Mesendoderm (in vitro differentiated cells): ENCODE measurements at places on chromosomes 12 and 14.

DNA sequence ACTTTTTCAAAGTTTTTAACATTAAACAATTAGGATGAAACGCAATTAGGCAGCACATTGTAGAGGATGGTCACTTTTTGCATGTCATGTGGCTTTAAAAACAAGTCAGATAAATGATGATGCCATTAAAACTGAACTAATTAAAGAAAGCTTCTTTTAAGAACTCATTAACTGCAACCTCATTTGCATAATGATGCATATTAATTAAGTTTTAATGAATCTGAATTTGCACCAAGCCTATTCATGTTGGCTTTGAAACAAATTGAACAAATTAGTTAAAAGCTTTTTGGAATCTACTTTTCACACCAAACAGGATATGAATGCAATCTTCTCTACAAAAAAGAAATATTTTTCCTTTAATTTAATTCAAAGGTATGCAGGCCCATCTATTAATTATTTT is 499.0 kb downstream of the VRK1 start:
- no peak for DNase-seq

DNA sequence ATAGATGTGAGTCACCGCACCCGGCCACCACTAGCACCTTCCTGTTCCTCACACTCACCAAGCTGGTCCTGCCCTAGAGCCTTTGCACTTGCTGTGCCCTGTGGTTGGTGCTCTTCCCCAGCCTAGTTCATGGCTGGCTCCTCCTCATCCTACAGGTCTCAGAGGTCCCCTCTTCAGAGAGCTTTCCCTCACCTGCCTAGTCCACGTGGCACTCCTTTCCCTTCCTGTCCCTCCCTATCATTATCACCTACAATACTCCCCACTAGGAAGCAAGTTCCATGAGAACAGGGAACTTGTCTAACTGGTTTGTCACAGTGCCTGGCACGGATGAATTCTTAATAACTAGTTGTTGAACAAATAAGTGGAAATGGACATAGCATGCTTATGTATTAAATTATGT is 24.0 kb upstream of the TMED10 start:
- DNase-seq, result peak; percentile 77

DNA sequence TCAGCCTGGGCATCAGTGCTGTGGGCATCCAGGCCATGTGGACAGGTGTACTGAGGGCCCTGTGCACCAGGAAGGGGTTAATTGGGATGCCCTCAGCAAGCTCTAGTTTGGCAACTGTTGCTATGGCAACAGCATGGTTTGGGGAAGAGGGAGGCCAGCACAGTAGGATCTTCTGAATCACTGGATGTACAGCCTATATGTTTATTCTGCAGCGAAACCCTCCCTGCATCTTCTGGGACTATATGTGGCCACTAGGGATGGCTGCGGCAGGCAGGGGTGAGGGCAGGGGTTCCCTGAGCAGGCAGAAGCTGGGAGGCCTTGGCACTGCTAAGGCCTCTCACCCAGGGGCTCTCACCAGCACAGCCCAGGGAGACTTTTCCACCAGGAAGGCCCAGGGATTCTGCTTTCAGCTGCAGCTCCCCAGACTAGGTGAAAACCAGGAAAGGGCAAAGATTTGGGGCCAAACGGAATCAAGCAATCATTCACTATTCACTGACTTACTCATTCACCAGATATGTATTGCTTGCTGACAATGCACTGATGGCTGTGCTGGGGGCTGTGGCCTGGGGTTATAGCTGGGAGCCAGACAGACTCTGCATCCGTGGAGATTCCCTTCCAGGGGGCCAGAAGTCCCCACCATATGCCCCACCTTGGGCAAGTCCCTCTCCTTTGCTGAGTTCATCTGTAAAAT is 42.8 kb downstream of the IRF2BPL start:
- peak; percentile 85 for DNase-seq

GRCh38 chr12:130154276-130155070 is 7.8 kb upstream of the FZD10 start:
- DNase-seq, result no peak

GRCh38 chr14:82420871-82421270 is 887.2 kb upstream of the SEL1L start:
- no peak for DNase-seq

- peak; percentile 61 for DNase-seq
These were observed 18.0 kb downstream of the ACACB start for GRCh38 chr12:109134186-109134917.

DNA sequence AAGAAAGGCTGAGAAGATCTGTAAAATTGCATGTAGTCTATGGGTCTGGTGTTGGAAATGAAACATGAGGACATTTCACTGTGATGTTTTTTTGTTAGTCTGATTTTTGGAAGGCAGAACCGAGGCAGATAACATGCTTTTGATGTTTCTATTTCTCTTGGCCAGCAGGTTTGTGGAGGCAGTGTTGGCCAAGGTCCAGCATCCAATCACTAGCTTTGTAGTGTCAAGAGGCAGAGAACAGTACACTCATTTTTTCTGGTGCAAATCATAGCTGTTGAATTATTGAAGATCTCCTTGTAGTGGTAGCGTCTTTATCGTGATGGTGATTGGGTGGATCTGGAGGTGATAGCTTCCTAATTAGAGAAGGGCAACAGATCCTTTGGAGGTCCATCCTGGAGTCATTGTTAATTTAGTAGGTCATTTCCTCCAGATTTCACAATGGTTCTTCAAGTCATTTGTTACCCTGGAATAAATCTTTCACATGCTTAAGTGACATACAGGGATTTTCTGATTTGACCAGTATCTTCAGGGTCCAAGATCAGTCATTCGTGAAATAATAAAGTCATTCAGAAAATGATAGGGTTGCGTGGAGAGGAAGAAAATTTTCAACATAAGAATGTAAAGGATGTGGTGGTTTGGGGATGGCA is 252.4 kb upstream of the CPNE8 start:
- no peak for DNase-seq

GRCh38 chr12:92445253-92446082 is 257.3 kb upstream of the PLEKHG7 start:
- DNase-seq, result no peak

GRCh38 chr12:43937947-43938346 is 102.1 kb downstream of the TMEM117 start:
- DNase-seq, result peak; percentile 33

GRCh38 chr12:100266585-100266834 is 369 bp downstream of the DEPDC4 start:
- no peak for DNase-seq

- DNase-seq, result peak; percentile 45
These were observed 160.6 kb downstream of the KCNA5 start for GRCh38 chr12:5204271-5204670.

DNA sequence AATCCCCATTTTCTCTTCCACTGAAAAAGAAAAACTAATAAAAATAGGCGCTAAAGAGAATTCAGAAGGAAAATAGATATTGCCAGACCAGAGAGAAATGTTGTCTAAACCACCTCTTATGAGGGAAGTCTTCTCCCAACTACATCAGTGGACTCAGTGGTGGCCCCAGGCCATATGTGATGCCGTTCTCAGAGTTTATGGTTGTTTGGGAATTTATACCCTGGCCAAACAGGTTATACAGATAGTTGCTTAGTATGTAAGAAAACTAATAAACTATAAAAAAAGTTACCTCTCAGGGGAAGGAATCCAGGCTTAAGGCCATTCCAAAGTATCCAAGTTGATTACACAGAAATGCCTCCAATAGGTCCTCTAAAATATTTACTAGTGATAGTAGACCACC is 103.4 kb upstream of the RBM19 start:
- DNase-seq, result no peak

DNA sequence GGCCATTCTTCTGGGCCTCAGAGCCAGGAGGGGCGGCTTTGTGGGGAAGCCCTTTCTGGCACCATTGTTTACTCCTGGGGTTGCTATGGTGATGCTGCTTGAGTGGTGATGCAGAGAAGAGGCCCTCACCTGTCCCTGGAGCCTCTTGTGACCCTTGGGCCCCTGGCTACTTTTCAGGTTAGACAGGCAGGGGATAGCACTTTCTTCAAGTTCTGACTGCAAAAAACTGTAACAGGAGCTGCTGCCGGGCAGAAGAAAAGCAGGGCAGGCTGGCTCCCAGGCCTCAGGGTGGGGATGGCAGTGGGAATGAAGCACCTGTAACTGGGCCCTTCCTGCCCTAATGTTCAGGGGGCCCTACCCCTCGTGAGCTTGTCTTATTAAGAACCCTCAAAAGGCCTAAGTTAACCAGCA is at the start of gene TEX52:
TSS of gene TEX52 (minus strand) at position 19 of the 411 bp plus-strand sequence. CDS start at position 6, 13 bp downstream.
- DNase-seq, result peak; percentile 89

DNA sequence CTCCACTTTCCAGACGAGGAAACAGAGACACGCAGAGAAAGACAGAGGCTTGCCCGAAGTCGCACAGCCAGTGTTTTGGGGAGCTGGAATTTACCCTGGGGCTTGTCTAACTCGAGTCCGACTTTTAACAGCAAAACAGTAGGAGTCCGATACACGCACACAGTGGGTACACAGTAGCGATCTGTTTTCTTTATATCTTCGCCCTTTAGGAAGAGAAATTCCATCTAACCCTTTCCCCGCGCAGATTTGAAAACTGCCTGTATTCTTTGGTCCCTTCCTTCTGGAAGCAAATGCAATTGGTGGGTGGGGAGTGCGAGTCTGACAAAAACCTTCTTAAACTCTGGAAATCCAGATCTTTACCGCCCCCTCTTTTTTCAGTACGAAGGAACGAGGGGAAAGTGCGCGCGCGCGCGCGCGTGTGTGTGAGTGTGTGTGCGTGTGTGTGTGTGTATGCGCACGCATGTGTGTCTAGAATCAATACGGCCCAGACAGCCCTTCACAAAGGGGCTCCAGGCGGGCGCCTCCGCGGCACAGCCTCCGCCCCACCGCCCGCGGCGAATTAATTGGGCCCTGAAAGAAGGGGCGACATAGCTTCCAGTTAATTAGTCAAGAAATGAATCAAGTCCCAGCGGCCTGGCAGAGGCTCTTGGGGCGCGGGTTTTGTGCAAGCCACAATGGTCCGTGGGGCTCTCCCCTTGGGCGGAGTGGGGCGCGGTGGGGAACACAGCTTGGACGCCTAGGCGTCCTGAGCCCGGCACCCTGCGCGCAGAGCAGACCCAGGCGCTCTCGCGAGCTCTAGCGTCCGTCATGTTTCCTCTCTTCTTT is 14.0 kb upstream of the TBX3 start:
- peak; percentile 46 for DNase-seq

- no peak for DNase-seq
These were observed 17.4 kb upstream of the DNM1L start for GRCh38 chr12:32661706-32662105.

DNA sequence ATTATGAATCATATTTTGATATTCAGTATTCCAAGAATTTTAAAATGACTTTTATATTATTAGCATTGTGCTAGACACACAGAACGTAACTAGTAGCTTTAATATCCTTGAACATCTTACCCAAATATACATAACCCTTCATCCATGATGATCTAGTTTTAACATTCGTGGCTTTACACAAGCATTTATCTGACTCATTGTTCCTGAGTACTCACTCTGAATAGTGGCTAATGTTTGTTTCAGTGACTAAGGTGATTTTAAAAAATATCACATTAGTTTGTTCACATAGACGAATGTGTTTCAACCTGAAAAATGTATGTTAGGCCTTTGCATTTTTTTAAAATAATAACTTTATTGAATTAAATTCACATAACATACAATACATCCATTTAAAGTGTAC is 80.0 kb upstream of the PTPRQ start:
- DNase-seq, result no peak

- no peak for DNase-seq
These were observed 8.1 kb upstream of the CMAS start for GRCh38 chr12:22037947-22038346.

- DNase-seq, result no peak
These were observed 1.3 kb upstream of the SLC41A2 start for GRCh38 chr12:104959335-104959841.

DNA sequence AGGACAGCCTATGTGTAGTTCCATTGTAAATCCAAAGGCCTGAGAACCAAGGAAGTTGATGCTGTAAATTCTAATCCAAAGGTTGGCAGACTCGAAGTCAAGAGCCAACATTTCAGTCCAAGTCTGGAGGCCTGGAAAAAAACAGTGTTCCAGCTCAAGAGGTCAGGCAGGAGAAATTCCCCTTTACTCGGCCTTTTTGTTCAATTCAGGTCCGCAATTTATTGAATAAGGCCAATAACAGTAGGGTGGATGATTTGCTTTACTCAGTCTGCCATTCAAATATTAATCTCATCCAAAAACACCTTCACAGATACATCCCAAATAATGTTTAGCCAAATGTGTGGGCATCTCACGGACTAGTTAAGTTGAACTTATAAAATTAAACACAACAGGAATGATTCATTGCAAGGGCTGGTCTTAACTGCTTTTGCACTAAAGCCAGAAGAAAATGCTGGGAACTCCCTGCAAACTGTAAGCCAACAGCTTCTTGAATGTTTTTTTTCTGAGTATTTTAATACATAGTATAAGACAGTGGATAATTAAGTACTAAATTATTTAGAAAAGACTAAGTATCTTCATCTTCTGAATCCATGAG is 197.4 kb upstream of the GARIN6 start:
- no peak for DNase-seq

DNA sequence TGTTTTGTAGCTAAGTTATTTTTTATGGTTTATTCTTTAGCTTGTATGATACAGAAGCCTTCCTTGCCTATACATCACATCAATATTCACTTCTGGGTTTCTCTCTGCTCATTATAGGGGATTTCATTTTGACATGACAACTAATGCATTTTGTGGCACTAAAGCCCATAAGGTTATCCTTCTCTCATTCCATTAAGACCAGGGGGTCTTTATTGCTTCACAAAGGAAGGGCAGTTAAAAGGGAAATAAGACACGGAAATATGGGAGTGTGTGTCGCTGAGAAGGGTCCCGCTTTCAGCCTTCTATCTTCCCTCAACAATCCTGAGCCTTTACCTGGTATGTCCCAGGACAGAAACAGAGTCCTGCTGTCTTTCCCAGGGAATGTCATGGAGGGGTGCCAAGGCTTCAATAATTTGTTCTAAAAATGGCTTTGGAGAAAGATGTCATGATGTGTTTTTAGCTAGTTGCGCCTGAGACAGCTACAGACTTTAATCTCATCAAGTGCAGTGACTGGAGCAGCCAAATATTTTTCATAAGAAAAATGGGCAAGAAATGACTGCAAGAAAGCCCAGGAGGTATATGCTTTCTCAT is 1145.4 kb upstream of the TMEM132C start:
- DNase-seq, result no peak

DNA sequence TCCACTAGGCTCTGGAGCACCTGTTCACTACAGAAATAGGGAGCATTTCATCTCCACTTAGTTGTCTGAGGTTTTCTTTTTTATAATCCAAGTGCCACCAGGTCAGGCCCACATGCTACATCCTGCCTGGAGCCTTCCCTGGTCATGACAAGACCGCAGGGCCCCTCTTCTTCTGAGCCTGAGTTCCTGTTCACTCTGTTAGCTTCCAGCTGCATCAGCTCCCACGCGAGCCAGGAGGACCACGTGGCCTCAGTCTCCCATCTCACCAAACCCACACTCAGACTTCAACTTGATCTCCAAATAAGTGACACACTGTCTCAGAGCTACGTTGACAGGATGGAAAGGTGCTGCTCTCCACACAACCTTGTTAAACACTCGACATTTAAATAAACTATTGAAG is 21.0 kb downstream of the RIMBP2 start:
- DNase-seq, result no peak

- no peak for DNase-seq
These were observed 14.9 kb downstream of the LRIG3 start for GRCh38 chr12:58905422-58905821.
